GOT3 (cell line): ENCODE measurements at places on chromosomes 7 and 10.

GRCh38 chr10:22669163-22669711 is 45.1 kb downstream of the PIP4K2A start:
- no peak for DNase-seq

DNA sequence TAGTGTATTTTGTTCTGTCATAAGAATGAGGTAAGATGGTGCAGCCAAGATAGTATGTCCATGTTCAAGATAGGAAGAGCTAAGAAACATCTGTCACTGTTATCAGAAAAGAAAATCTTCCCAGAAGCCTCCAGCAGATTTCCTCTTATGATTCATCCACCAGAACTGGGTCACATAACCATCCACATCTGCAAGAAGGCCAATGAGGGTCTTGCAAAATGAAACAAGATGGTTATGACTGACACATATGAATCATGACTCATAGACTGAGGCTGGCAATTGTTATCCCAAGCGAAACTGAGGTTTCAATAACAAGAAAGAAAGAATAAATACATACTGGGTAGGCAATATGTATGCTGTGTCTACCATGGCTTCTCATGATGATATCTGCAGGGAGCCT is 30.3 kb downstream of the CCNJ start:
- no peak for DNase-seq

GRCh38 chr7:36395171-36395894 is 5.7 kb downstream of the ANLN start:
- no peak for DNase-seq

DNA sequence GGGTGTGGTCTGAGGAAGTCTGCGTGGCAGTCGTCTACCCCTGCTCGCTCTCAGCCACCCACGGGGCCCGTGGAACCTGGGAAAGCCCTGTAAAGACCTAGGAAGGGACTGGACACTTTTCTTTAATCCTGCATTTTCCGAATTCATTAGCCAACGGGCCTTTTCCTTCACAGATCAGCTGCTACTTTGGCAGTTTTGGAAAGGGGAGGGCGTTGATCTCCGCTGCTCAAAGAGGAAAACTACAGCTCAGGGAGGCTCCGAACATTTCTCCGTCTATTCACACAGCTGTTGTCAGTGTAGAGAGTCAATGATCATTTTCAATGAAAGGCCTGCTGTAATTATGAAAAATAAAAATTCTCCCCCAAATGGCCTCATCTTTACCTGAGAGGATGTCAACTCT is 450.1 kb upstream of the MKI67 start:
- no peak for DNase-seq

DNA sequence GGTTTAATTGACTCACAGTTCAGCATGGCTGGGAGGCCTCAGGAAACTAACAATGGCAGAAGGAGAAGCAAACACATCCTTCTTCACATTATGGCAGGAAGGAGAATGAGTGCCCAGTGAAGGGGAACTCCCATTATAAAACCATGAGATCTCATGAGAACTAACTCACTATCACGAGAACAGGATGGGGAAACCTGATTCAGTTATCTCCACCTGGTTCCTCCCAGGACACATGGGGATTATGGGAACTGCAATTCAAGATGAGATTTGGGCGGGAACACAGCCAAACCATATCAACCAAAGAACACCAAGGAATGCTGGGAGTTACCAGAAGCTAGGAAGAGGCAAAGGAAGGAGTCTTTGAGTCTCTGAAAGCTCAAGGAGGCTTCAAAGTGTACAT is 94.3 kb downstream of the IPMK start:
- no peak for DNase-seq

- DNase-seq, result no peak
Observed at GRCh38 chr10:31961277-31962074, 32.8 kb upstream of the ARHGAP12 start.

DNA sequence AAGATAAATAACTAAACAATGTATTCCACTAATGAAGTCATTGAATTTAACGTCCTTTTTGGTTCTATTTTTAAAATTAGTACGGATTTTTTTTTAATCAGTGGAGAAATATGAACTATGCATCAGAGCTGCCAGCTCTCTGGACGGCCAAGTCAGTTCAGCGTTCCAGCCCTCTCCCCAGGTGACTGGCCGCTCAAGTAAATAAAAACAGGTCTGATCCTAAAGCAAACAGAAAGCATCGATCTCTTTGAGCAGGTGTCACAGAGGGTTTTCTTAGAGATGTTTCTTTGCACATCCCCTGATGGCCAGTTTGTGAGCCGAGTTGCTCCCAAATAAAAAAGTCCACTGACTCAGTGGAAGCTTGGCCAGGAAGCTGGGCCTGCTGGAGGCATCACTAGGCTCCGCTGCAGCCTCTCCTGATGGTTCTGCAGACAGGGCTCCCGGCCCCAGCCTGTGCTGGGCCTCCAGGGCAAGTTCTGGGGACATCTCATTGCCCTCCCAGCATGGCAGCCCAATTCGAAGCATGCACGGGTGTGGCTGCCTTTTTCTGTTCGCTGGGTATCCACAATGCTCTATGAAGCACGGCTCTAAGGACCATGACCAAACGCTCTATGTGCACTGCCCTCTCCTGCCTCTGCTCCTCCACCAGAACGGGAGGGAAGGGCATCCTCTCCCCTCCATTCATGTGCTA is 74.7 kb upstream of the PPP2R2D start:
- DNase-seq, result no peak

GRCh38 chr10:132840698-132841614 is 55.0 kb upstream of the NKX6-2 start:
- DNase-seq, result no peak

- DNase-seq, result no peak
Observed at GRCh38 chr10:13485623-13486022, 43.2 kb downstream of the BEND7 start.

DNA sequence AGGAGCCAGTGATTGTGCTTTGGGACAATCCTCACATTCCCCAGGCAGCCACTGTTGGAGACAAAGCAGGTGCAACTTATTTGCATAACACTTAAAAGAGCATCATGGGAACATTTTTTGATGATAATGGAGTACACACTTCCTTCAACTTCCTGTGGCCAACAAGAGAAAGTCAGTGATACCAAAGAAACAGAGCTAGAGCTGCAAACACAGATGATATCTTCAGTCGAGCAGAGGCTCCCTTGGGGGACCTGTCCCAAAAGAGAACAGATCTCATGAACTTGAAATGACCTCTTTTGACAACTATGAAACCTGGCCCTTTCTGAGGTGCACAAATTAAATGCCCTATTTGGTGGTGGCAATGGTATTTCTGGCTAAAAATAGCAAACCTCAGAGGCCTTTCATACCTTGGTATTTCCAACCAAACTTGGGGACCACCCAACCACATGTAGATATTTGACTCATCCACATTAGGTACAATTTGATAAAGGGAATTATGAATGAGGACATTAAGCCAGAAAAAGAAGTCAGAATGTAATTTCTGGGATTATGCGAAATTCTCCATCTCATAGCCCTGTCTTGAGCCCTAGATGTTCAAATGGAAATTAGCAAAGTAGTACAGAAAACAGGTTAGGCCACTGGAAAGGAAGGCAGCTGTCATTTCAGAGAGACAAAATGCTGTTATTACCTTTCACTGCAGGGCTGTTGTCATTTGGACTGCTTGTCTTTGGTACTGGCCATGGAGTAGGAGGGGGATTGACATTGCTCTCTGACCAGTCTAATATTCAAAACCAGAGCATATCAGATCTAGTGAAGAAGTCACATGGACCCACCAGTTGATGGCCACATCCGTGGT is 146.2 kb downstream of the ICA1 start:
- no peak for DNase-seq

DNA sequence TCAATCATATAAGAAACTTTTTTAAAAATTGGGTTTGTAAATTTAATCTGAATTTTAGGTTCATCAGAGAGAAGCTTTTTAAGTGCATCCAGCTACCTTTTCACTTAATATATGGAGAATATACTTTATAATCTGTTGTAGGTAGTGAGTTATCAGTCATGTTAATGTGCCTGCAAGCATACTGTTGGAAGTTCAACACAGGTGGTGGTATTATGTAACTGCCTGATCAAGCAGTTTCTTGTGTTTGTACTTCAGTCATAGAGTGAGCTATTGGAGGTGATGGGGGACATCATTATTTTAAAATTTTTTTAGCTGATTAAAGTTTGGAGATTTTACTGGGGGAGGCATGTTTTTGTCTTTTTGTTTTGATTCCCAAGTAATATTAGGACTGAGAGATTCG is 2.5 kb downstream of the TNKS2 start:
- DNase-seq, result no peak

- peak; percentile 23 for DNase-seq
Observed at GRCh38 chr10:84296091-84296981, 32.1 kb upstream of the CCSER2 start.

DNA sequence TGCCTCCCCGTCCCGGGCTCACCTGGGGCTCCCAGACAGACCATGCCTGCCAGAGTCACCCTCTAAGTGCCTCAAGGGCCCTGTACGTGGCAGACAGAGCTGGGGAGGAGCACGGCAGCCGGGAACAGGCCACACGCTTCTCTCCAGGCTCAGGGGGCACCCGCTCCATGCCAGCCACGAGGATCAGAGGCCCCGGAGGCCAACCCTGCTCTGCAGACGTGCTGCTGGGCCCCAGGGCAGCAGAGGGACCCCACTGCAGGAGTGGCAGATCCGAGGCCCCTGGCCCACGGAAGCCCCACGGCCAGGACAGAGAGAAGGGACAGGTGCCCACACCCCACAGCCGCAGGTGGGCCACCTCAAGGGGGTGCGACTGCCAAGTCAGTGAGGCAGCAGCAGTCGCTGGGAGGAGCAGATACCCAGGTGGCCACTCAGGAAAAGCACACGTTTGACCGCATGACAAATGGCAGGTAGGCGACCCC is 58.4 kb upstream of the TNRC18 start:
- DNase-seq, result no peak

GRCh38 chr7:137296576-137296975 is 47.0 kb downstream of the PTN start:
- DNase-seq, result no peak
